ENCODE measurements at places on chromosomes 11 and 22.
A peak's percentile ranks its signal among the peaks of the same experiment; 100 is the strongest.

DNA sequence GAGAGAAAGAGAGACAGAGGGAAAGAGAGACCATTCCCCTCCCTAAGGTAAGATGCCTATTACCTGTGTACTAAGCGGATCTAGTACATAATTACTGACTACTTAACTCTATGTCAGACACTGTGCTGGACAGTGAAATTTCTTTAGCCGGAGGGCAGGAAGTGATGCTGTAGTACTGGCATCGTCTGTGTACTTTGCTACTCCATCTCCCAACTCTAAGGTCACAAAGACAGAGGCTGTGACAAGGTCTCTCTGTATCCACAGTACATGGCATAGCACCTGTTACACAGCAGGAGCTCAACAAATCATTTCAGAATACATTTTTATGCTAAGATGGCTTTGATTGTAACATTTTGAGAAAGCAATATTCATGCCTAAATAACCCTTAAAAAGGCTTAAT, 9.0 kb downstream of the BLID start:
- DNase-seq = no peak

DNA sequence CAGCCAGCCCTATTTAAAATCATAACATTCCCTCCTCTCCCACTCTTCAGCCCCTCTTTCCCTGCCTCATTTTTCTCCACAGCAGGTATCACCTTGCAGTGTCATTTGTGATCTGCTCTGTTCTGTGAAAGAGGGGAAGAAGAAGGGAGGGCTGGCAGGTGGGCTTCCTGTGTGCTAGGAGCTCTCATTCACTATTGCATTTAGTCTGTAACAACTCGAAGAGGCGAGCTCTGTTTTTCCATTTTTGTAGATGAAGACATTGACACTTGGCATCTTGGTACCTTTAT, 52.1 kb upstream of the CRYBB3 start:
- no peak for DNase-seq

DNA sequence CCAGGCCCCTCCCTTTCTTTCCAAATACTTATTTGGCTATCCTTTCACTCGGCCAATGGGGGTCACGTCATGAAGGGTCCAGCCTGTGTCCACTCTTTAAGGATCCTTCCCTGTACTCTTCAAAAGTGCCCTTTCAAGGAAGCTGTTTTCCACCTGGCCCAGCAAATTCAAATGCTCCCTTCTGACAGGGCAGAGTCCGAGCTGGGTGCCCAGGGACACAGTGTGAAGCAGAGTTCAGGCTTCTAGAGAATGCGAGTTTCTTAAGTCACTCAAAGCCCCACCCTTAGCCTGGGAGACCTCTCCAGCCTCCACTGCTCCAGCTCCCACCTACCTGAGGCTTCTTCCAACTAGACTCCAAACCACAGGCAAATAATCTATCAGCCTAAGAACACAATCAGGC, 5.5 kb upstream of the APOA1 start:
- no peak for DNase-seq

DNA sequence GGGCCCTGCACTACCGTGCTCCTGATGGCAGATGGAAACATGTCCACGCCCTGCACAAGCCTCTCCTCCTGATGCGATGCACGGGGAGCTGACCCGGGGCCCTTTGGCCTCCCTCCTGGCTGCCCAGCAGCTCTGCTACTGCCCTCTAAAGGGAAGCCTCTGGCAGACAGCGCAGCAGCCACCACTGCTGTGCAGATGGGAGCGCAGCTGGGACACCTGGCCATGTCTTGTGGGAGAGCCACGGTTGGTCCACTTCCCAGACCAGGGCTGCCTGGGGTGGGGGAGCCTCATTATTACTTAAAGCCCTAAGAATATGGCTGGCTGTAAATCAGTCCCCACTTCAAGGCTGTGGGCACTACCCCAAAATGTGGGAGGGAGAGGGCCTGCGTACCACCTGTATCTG, 38.3 kb downstream of the TBX1 start:
- no peak for DNase-seq

DNA sequence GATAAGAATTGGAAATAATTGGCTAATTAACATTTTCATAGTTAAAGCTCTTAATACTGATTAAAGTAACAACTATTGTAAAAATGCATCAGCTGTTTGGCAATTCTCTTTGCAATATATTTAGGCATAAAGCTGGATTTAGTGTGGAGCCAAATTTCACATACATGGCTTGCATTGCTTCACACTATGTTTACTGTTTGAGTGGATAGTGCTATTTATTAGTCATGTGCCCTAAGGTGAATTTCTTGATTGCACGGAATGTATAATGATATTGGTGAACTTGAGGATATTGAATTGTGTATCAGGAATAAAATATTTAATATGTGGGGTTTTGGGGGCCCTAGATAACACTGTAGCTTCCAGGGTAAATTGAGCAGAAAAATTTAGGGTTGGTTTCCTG, 100.9 kb downstream of the AASDHPPT start:
- no peak for DNase-seq

DNA sequence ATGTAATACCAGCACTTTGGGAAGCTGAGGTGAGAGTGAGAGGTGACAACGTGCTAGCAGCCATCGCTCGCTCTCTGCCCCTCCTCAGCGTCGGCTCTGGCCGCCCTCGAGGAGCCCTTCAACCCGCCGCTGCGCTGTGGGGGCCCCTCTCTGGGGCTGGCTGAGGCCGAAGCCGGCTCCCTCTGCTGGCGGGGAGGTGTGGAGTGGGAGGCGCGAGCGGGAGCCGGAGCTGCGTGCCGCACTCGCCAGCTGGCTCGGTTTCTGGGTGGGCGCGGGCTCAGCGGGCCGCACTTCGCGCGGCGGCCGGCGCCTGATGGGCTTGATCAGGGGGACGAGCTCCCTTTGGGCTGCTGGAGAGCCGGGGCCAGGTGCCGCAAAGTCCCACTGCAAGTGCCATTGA, 98.9 kb upstream of the UBASH3B start:
- DNase-seq = no peak

DNA sequence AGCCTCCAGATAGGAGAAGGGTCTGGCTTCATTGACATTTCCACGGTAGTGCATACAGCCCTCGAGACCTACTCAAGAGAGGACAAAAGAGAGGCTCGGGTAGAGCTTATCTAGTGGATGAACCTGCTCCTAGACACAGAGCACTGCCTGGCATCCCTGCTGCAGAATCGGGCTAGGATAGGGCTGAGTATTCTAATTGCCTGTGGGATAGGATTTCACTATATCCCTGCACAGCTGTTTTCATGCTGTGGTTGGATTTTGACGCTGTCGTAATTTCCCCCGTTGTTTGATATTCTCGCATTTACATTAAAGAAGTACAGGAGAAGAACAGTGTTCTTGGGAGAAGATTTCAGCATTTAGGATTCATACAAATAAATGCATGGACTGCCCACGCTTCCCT, 107.8 kb downstream of the KIRREL3 start:
- no peak for DNase-seq

DNA sequence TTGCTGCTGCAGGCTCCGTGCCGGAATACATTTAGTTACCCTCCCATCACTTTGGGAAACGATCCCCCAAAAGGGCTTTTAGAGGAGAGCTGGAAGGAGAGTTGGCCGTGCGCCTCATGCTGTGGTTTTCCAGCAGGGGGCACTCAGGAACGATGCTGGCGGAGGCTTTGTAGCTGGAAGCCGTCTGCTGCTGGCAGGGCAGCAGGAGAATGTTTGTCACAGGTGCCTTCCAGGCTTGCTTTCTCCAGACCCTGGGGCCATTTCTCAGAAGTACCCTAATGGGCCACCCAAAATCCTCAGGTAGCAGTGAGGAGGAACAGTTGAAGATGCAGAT, 30.0 kb upstream of the CABP7 start:
- DNase-seq = no peak

GRCh38 chr22:37229805-37230672, 14.0 kb downstream of the RAC2 start:
- DNase-seq = peak; percentile 80

DNA sequence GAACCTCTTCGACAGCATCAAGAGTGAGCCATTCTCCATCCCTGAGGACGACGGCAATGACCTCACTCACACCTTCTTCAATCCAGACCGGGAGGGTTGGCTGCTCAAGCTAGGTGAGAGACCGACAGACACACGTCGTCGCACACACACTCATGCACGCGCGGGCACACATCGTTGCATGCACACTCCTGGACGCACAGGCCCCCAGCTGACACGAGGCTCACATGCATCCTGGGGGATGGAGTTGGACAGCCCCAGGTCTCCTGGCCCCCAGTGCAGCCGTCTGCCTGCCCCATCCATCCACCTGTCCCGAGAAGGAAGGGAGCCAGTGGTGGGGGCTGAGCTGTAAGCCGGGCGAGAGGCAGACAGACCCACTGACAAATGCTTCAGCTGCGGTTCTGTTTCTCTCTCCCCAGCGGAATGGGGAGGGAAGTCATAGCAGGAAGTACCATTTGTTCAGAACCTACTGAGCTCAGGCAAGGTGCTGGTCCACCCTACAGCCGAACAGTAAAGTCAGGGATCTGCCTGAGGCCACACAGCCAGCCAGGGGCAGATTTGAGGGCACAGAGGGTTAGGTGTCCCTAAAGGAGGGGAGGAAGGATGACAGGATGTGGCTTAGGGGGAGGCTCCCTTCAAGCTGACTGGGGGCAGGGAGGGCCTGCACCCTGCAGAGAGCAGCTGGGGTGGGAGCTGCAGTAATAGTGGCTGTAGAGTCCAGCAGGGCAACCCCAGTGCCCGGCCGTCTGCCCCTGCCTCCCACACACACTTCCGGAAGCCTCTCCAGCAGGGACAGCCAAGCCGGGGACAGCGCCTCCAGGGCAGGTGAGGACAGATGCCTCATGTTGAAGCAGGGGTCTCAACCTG, 27.1 kb downstream of the CYTH4 start:
- DNase-seq = no peak

GRCh38 chr11:126698576-126698975, 302.0 kb downstream of the KIRREL3 start:
- no peak for DNase-seq

GRCh38 chr11:47010179-47010578, 73.6 kb downstream of the CSTPP1 start:
- no peak for DNase-seq

- DNase-seq = peak; percentile 65
Observed at GRCh38 chr11:123301696-123302400, 106.8 kb upstream of the CLMP start.

GRCh38 chr11:1746956-1747752, 3.2 kb downstream of the IFITM10 start:
- no peak for DNase-seq

GRCh38 chr11:63506876-63507275, 992 bp downstream of the LGALS12 start:
- no peak for DNase-seq

GRCh38 chr22:47002692-47003091, 240.2 kb downstream of the TBC1D22A start:
- DNase-seq = no peak

Data from activated CD8-positive, alpha-beta memory T cell treated with anti-CD3 and anti-CD28 coated beads for 48 hours (primary cell).